Activated CD8-positive, alpha-beta memory T cell treated with anti-CD3 and anti-CD28 coated beads for 1 hour (primary cell): ENCODE measurements at places on chromosomes 11 and 22.

GRCh38 chr11:8338138-8338537, 74.5 kb upstream of the LMO1 start:
- no peak for DNase-seq

DNA sequence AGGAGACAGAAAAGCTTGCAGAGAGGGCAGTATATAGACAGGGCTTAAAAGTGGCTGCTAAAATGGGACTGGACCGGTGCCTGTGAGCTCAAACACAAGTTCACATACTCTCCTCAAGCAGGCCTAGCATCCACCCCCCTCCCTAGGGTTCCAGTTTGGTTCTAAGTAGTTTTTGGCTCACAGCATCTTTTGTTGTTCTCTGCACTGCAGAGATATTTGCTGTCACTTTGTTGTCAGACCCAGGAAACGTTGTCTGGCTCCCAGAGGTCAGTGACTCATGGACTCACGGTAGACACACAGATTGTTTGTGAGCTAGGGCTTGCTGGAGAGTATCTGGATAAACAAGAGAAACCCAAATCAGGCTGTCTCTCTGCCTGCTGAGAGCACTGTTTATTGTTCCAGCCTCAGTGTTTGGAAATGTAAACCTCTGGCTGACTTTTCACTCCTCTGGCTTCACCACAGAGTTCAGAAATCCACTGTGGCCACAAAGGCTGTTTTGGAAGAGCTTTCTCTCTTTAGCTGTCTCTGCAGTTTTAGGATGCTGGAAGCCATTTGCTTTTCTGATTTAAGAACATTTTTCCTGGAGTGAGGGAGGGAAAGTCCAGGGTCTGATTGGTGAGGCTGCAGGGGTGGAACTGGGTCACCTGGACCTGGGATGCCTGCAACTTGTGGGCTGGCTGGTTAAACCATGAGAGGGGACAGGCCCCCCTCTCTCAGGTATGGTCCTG, 303.7 kb upstream of the PLET1 start:
- no peak for DNase-seq

DNA sequence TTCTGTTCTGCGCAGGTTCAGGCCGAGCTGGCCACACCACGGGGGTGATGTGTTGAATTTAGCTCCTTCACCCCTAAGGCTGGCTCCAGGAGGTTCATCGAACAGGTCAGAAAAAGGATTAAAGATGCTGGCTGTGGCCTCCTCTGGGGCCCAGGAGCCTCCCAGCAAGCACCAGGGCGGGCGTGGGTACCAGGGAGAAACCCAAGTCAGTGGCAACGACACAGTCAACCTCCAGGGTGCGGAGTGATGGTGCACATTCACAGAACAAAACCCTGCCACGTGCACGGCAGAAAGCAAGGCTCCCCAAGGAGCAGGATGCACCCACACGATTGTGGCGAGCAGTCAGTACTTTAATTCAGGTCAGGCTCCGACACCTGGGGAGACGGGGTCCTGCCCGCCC, 10.8 kb downstream of the C11orf24 start:
- no peak for DNase-seq

- no peak for DNase-seq
Observed at GRCh38 chr22:43826142-43827002, 14.3 kb upstream of the EFCAB6 start.

- DNase-seq, result no peak
Observed at GRCh38 chr11:95267601-95268213, 36.7 kb upstream of the SESN3 start.
